ENCODE measurements at places on chromosomes 7 and 10.

GRCh38 chr10:88108115-88108610 is 244.7 kb downstream of the PTEN start:
- DNase-seq = no peak

- no peak for DNase-seq
These were observed 2.4 kb upstream of the WDFY4 start for GRCh38 chr10:48682265-48682664.

DNA sequence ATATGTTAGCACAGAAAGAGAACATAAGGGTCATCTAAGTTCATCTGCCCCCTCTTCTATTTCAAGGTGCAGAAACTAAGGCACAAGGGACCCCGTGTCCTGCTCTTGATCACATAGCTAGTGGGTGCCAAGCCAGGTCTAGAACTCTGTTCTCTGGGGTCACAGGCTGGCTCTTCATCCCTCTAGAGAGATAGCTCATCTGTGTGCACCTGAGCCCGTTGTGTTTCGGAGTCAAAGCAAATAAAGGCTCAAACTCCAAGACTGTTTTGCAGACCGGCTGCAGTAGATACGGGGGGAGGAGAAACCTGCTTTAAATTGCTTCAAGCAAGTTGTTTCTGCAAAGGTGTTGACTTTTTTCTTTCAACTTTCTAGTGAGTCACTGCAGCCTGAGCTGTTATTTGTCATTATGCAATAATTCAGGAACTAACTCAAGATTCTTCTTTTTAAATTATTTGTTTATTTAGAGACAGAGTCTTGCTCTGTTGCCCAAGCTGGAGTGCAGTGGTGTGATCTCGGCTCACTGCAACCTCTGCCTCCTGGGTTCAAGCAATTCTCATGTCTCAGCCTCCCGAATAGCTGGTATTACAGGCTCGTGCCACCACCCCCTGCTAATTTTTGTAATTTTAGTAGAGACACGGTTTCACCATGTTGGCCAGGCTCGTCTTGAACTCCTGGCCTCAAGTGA is 6.5 kb downstream of the BLVRA start:
- DNase-seq = no peak

- DNase-seq = no peak
These were observed 80.0 kb downstream of the AKAP9 start for GRCh38 chr7:92020636-92021035.
